Smooth muscle cell of bladder (primary cell): ENCODE measurements at places on chromosomes 3 and 15. TPM values are rescaled to one million over a fixed set of nuclear protein-coding genes. Genes with fewer than 3 reads are reported as not detected.

ROBO1 gene
- 98.5 and 150 TPM in 2 replicates for total RNA-seq

ECT2 gene
- total RNA-seq = 12.0 and 14.9 TPM in 2 replicates

SUMF1 gene
- 49.1 and 65.2 TPM in 2 replicates for total RNA-seq

GABRR3 gene
- 0.09 and 0.14 TPM in 2 replicates for total RNA-seq

TRPM1 gene
- total RNA-seq = not detected in 2 replicates

GOLGA6L7 gene
- not detected in 2 replicates for total RNA-seq

GNAT1 gene
- total RNA-seq = not detected in 2 replicates

GOLGA6B gene
- 0.09 TPM in 1 of 2 replicates, not detected in the other for total RNA-seq

GPX1 gene
- total RNA-seq = 436 and 442 TPM in 2 replicates
